Cortex of kidney (tissue), 1 donor: ENCODE measurements at places on chromosomes 1 and 21.

DNA sequence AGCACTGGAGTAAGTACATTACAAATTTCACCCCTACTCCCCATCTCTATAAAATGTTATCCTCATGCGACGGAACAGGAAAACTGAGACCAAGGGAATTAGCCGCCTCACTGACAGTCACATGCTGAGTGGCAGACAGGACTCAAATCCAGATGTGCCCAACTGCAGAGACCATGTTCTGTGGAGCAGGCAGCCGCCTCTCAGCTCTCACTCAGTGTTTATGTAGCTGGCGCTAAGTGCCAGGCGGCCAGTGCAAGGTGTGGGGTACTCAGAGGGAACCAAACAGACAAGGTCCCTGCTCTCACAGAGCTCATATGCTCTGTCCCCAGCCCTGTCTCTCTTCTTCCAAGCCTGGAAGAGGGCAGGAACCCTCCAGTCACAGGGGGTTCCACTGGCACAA lies 5.1 kb downstream of the CAPZB start:
- DNase-seq = no peak

GRCh38 chr21:40422896-40423635 lies 423.9 kb downstream of the DSCAM start:
- no peak for DNase-seq

DNA sequence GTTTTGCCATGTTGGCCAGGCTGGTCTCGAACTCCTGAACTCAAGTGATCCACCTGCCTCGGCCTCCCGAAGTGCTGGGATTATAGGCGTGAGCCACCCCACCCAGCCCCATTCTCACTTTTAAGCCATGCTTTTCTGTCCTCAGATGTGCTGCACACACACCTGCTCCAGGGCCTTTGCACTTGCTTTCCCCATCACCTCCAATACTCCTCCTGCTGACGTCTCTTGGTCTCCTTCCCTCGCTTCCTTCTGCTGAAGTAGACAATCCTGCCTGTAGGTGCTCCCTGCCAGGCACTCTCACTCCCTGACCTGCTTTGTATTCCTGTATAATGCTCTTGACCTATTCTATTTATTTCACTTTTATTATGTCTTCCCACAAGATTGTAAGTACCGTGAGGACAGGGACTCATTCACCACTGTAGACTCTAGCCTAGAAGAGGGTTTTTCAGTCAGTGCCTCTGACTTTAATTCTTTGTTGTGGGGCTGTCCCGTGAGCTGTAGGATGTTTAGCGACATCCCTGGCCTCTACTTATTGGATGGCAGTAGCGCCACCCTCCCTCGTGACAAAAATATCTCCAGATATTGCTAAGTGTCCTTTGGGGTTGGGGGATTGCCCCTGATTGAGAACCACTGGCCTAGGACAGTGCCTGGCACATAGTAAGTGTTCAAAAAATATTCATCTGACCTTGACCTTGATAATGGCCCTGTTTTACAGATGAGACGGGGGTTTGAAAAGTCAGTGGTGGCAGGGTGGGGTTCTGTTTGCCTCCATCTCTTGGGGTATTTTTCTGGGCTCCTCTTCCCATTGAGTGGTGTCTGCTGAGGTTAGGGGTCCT lies 4.6 kb downstream of the TNFRSF1B start:
- DNase-seq = no peak

- DNase-seq = no peak
Observed at GRCh38 chr1:209613400-209614150, 30.1 kb downstream of the CAMK1G start.

- DNase-seq = no peak
Observed at GRCh38 chr1:247409869-247410544, 6.0 kb upstream of the NLRP3 start.

DNA sequence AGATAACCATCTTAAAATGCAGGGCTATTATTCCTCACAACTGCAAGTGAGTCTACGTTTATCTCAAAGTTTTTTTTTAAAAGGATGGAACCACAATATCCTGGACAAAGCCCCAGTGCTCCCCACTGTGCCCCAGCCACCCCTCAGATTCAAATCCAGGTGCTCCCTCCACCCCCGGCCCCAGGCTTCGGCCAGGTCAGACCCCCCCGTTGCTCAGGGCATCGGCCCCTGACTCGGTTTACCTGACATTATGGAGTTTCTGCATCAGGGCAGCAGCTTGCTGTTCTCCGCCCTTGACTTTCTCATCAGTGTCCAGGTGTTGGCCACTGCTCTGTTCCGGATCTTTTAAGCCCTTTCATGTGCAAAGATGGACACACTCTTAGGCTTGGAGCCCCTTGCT lies 72.9 kb downstream of the SCCPDH start:
- no peak for DNase-seq

GRCh38 chr1:180614730-180615129 lies 17.1 kb upstream of the XPR1 start:
- no peak for DNase-seq

- no peak for DNase-seq
Observed at GRCh38 chr1:71561729-71562128, 480.9 kb upstream of the ZRANB2 start.

GRCh38 chr1:107480548-107481415 lies 339.9 kb downstream of the NTNG1 start:
- no peak for DNase-seq

DNA sequence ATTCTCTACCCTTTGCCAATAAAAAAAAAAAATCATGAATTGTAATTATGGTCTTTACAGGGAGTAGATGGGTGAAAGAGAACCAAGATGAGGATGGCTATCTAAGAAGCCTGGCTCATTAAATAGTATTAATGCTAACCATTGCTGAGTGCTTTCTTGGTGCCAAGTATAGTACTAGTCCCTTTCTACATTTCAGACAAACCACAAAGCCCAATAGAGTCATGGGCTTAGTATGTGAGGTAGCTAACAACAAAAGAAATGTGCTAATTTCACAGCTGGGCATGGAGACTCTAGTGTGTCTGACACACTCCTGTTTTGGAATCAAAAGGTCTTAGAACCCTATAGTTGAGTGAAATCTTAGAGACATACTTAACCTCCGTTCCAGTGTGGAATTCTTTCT lies 84.5 kb upstream of the ESRRG start:
- DNase-seq = no peak

DNA sequence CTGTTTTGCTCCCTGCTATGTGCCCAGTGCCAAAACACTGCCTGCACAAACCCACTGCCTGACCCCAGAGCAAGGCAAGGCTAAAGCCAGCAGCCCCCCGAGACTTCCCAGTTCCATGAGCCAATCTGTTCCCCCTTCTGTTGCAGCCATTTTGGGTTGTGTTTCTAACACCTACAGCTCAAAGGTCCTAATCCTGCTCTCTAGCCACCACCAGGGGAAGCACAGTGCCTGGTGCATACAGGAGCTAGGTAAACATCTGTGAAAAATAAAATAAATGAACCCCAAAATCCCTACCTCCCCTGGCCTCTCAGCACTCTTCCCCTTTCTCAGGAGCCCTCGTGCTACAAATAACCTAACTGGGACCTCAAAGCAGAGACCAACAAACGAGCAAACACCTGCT lies 190.2 kb downstream of the MATN1 start:
- DNase-seq = no peak

- DNase-seq = no peak
Observed at GRCh38 chr1:219387211-219387610, 213.5 kb downstream of the LYPLAL1 start.

DNA sequence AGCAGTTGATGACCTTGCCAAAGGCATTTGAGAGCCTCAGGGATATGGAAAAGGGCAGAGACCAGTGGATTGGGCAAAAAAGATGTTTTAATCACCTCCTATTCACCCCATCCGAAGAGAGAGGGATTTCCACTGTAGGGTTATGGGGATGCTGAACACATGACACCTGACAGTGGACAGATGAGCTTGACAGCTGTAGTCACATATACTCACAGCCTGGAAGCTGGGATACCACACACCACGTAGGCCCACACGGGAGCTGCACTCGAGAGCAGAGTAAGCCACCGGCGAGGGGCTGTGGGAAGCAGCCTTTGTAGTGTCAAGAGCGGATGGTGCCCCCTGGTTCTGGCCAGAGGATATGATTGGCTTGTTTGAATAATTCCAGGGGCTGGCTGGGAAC lies 20.0 kb downstream of the ZBTB40 start:
- DNase-seq = no peak

GRCh38 chr1:66250478-66250877 lies 283.5 kb upstream of the SGIP1 start:
- DNase-seq = no peak

- DNase-seq = no peak
Observed at GRCh38 chr1:169018751-169019150, 87.7 kb upstream of the ATP1B1 start.

GRCh38 chr1:59673573-59674450 lies 140.9 kb upstream of the HOOK1 start:
- DNase-seq = no peak

DNA sequence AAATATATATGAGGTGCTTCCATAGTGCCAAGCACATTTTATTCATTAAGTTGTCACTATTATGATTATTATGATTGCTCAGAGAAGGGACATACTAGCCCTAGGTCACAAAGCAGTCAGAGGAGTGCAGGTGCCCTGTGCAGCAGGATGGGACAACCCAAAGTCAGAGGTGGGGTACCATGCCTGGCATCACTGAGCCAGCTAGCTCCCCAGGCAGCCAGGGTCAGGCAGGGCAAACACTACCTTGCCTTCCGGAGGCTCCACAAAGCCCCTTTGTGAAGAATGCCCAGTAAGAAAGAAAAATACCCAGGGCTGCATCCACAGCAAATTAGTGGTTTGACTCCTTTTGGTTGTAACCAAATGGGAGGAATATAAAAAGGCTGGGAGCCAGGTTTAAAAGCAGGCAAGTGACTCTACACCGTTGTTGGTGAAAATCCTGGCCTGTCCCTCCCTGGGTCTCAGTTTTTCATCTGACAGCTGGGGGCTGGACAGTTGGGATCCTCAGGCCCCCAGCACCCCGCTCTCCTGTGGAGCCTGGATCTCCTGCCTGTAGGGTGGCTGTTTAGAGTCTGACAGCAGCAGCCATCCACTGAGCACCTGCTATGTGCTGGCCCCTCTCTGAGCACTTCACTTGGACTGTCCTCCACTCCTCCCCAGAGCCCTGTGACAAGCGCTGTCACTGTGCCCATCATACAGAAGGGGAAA lies 98.8 kb downstream of the GLIS1 start:
- DNase-seq = no peak

GRCh38 chr1:155174324-155175280 lies 953 bp downstream of the TRIM46 start:
- DNase-seq = no peak

DNA sequence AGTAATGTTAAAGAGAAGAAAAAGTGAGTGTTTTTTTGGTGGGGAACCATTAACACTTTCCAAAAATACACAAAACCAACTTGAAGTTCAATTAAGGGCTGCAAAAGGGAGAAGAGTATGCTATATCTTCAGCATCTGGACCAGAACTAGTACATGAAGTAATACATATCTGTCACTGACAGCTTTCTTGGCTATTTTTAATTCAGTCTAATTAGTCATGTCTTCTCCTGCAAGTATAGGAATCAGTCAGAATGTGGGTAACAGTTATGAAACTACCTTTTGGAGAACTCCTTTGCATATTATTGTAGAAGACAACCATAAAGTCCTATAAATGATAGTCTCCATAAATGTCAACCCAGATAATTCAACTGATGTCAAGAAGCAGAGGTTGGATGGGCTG lies 901.2 kb downstream of the TTLL7 start:
- DNase-seq = no peak

DNA sequence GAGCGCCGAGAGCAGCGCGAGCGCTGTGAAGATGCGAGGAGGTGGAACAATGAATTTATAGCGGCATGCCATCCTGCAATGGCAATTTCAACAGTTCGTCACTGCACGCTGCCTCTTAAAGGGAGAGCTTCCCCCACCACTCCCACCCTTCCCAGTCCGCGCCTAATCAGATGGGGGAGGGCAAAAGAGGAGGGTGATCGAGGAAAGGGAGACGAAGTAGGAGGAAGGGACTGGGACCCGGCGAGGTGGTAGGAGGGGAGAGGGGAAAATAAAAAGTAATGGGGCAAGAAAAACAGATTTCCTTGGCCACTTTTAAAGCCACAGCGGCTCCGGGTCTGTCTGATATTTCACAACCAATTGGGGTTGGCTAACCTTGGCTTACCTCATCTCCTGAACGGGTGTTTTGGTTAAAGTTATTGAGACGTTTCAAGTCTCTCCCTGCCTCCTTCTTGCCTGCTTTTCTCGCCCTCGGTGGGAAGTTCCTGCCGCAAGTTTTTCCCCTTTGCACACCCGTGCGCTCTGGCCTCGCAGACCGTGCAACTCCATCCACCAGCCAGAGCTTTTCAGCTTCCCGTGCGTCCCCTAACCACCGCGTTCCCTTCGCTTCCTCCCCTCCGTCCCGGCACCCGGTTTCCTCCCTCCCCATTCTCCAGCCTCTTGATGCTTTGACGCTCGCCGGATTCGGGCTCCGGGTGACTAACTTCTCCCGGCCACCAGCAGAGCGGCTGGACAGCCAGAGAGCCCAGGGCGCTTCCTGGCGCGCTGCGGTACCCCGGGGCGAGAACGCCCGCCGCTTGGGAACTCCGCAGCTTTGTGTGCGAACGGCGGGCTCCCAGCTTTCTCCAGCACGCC lies at the start of gene ADAMTS5:
ADAMTS5 (minus strand) TSS at position 27 of the 852 bp plus-strand sequence. CDS start 697 bp downstream, outside the sequence.
- no peak for DNase-seq

DNA sequence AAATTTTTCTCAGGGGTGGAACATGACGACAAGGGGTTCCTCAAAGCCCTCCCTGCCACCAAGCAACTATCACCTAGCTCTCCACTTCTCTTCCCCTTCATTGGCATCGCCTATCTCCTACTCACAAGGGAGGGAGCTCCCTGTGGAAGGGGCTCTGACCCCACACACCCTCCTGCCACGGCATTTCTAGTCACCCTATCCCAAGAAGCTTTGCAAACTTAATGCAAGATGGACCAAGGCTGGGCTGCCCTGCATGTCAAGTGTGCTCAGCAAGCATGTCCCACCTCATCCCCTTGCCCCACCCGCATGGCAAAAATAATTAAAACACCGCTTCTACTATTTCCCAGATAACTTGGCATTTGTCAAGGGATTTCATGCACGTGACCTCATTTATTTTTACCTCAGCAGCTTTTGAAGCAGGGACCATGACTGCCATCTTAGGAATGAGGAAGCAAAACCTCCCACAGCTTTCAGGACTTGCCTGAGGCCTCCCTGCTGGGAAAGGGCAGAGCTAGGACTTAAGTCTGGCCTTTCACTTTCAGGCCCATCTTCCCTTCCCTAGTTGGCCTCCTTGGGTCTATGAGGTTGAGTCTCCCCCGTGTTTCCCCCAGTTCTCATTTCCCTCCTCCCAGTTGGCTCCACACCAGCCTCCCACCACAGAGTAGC lies 161.3 kb downstream of the TSEN15 start:
- DNase-seq = no peak

- no peak for DNase-seq
Observed at GRCh38 chr1:12178511-12178910, 11.7 kb downstream of the TNFRSF1B start.

GRCh38 chr1:39754906-39755504 lies 16.1 kb downstream of the OXCT2 start:
- DNase-seq = no peak
